ENCODE measurements at places on chromosomes 5 and 9.

GRCh38 chr9:132631280-132631679 lies 38.5 kb downstream of the DDX31 start:
- peak; percentile 90 for DNase-seq

- DNase-seq: no peak
These were observed 72.4 kb upstream of the UNC5A start for GRCh38 chr5:176737746-176738636.

DNA sequence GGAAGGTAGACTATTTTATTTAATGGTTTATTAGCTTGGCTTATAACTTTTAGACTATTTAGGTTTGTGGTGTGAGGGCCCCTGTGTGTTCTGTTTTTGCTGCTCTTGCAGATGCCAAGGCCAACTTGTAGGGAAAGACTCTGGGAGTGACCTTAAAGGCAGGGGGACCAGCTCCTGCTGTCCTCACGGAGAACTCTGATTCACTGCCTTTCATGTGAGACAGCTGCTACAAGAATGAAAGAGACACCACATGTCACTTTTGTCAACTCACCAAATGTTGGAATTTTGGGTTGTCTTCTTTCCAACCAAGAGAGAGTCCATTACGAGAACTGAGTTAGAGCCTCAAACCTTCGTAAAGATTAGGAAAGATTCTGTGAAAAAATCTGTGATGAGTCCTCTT lies 258.3 kb upstream of the ADAMTSL1 start:
- no peak for DNase-seq

DNA sequence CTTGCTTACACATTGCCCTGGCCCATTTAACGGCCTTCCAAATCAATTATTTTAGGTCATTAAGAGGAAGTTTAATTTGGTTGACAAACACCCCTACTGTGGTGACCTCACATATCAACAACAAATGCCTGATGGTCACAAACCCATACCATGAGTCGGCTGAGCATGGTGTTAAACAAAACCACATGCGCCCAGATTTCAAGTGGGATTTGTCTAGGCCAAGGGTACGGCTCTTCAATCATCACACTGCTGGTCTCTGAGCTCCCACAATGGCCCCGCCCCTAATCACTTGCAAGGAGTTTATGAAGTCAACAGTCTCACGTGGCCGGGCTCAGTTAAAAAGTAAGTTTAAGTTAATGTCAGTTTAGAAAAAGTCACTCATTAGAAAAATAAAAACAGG lies 243.8 kb downstream of the CRB2 start:
- DNase-seq: no peak

DNA sequence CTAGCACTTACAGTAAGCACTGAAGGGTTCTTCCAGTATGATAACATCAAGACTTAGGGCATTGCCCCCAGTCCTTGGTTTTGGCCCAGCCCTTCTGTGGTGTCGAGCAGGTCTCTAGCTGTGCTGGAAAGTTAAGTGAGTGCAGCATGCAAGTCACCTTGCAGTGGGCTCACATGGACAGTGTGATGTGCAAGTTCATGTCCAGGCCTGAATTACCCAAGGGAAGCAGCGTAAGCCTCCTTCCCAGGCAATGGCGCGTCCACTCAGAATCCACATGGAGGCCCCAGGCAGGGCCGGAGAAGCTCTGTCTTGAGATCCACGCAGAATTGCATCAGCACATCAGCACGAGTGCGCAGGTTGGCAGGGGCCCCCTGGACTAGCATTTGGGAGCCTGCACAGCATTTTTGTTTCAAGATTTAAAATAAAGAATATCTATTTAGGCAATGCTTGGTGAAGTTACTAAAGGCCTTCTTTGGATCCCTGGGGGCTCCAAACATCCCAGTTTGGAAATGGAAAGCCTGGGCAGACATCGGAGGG lies 108.4 kb upstream of the ALDH1B1 start:
- DNase-seq: no peak

- no peak for DNase-seq
These were observed 532.1 kb upstream of the DMAC1 start for GRCh38 chr9:8331507-8332330.

DNA sequence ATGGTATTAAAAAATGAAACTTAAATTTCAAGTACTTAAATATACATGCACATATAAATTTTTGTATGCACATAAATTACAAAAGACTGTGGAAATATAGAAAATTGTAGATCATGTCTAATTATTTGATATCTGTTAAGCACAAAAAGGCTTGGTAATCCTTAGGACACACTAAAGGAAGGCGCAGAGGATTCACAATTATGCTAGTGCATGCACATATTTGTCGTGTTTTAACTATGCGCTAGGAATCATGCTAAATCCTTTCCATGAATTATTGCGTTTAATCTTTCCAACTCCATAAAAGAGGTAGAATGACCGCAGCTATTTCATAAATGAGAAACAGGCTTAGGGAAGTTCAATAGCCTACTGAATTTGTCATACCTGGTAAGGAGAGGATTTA lies 244.1 kb upstream of the ITGA1 start:
- no peak for DNase-seq

- peak; percentile 7 for DNase-seq
These were observed 31.9 kb upstream of the ENTREP1 start for GRCh38 chr9:69293156-69293555.

- DNase-seq: peak; percentile 13
These were observed 477.1 kb downstream of the PDE4D start for GRCh38 chr5:59416451-59416850.

- no peak for DNase-seq
These were observed 102.2 kb downstream of the KLF4 start for GRCh38 chr9:107387409-107387808.

- DNase-seq: peak; percentile 100
These were observed 101.7 kb downstream of the GDNF start for GRCh38 chr5:37738057-37738691.

- peak; percentile 45 for DNase-seq
These were observed 76.8 kb downstream of the LMX1B start for GRCh38 chr9:126690431-126691051.

DNA sequence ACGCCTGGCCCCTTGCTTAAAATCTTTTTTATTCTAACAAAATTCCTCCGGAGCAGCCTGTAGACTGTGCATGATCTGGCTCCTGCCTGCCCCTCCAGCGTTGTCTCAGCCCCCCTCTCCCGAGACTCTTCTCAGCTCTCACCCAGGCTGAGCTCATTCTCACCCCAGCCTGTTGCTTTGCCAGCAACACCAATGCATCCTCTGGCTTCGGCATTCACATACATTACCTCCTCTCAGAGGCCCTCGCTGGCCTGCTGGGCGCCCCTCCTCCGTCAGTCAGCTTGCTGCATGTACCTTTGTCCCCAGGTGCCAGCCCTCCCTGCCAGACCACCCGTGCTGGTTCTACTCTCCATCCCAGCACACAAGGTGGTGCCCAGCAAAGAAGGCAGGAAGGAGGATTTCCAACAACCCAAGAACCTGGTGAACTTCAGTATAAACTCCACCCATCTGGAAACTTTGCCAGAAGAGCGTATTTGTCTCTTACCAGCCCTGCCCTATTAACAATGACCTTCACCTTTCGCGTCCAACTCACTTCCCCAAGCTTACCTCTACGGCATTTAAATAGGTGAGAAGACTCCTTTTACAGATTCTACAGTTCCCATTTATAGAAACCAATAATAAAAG lies 35.0 kb downstream of the MYO10 start:
- DNase-seq: no peak

GRCh38 chr5:156851880-156852279 lies 1.8 kb downstream of the PPP1R2B start:
- DNase-seq: no peak

- DNase-seq: no peak
These were observed 233.8 kb downstream of the SEMA6A start for GRCh38 chr5:116340799-116341198.

DNA sequence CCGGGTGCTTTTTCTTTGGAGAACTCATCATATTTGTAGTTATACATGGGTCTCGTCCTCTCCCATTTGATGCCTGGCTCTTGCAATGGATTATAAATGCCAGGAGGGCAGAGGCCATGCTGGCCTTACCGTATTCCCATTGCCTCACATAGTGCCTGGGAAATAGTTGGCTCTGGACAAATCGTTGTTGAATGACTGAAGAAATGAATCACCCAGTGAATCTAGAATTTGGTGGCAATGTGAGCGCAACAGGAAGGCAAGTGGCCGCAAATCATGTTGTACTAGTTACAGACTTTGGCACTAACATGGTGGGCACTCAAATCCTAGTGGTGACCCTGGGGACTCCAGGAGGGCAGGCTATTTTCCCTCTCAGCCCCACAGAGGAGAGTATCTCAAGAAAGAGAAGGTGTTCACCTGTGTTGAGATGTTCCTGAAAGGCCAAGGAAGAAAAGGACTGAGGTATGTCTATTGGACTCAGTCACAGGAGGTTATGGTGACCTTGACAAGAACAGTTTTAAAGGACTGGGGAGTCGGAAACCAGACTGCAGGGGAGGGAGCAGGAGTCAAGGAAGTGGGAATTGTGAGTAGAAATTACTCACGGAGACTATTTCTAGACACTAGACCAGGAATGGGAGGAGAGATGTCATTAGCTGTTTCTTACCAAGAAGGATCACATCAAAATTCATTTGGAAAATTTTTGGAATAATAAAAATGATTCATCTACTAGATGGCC lies 61.7 kb upstream of the COL15A1 start:
- DNase-seq: no peak

GRCh38 chr5:171882118-171882517 lies 96.5 kb downstream of the SMIM23 start:
- DNase-seq: no peak

DNA sequence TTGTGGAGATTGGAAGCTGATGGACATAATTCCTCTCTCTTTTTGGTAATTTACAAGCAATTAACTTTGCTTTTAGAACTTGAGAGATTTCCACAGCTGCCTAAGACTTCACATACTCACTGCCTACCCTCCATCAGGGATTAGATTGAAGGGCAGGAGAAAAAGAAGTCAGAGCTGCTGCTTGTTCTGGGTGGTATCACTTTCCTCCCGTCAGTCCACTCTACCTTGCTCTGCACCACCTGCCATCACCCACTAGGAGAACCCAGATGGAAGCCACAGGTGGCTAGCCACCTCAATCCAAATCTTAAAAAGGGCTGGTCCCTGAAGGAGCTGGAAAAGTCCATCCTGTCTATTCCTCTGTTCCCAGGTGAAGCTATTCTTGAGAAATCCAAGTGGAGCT lies 10.5 kb downstream of the IRF1 start:
- no peak for DNase-seq

DNA sequence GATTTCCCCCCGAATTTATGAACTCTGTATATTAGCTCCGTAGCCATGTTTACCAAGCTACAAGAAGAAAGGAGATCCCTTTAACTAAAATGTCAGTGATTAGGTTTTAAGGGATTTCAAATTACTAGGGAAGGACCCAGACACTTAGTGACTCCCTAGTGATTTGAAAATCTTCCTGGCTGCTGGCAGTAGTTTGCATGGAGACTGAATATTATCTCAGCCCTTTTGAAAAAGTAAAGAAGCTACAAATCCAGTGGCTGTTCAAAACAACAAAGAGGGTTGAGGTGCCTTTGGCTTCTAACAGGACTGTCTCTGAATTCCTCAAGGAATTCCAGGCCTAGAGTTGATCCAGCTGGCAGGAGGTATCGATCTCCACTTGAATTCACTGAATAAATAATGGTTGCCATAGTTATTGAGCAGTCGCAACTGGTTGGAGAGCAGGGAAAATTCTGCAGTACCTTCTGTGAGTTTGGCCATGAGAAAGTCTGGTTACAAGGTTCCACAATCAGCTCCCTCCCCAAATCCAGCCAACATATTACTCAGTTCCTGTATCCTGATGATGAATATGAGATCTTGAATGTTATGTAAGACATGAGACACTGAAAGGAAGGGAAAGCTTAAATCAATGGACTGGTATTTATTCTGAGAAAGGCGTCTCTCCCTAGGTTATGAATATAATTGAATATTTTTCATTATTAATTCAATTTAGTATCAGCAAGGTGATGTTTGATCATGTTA lies 37.7 kb downstream of the NR4A3 start:
- peak; percentile 56 for DNase-seq

- DNase-seq: no peak
These were observed 63.8 kb downstream of the FNBP1 start for GRCh38 chr9:129979071-129979745.

DNA sequence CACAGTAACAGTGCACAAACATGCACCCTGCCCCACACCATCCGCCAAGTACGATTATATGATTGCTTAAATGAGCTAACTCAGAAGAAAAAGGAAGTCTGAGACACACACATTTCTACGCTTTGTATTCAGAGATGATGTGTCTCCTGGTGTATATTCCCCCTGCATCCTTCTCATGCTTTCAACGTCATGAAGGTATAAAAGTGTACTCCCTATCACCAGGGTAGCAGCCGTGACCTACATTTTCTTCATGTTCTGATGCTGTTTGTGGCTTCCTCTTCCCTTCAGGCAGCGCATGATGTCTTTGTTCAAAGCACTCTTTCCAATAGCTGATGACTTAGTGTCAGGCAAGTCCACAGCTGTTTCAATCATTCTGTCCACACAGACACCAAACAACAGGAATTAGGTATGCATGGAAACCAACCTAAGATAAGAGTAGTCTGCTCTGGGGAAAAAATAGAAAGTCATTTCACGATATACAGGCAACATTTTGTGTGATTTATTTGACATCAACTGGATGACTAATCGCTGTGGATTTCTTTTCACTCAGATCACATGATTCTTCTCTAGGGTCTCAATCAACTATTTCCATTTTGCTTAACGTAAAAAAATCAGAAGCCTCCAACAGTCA lies 269.4 kb upstream of the PTGER4 start:
- peak; percentile 60 for DNase-seq

- no peak for DNase-seq
These were observed 88.0 kb downstream of the NRG2 start for GRCh38 chr5:139955053-139955605.

GRCh38 chr9:105132606-105133005 lies 111.8 kb upstream of the SLC44A1 start:
- peak; percentile 95 for DNase-seq

DNA sequence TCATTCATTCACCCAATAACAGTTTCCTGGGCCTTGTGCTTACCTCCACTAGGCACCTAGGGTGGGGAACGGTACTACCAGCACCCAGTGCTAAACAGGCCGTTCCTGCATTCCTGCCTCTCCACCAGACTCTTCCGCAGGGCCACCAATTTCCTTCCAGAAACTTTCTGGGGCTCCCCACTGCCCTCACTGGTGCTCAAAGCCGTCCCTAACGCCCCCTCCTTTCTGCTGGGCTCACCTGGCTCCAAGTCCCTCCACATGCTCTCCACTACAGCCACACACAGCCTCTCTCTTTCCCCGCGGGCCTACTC lies 1.4 kb downstream of the PHF19 start:
- DNase-seq: no peak

- DNase-seq: no peak
These were observed 50.9 kb downstream of the PLPP1 start for GRCh38 chr5:55483885-55484284.

DNA sequence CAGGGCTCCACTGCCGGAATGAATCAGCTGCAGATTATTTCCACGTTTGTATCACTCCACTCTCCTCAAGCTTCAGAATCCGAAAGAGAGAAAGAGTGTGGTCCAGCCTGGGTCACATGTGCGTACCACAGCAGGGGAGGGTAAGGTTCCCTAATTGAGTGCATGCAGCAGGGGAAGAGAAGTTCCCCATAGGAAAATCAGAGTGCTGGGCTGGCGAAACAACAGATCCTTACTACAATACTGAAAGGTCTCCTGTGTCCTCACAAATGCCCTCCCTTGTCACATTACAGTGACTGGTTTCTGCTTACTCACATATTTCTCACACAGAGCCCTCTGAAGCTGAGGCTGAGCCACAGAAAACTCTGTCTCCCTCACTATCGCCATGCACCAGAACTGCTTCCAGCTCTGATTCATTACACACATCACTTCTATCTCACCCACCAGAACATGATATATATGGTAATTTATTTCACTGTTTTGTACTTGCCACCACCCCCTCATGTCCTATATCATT lies 532.2 kb upstream of the TUSC1 start:
- peak; percentile 16 for DNase-seq

All from ELR (cell line).